Stimulated activated CD8-positive, alpha-beta memory T cell treated with anti-CD3 and anti-CD28 coated beads, Interleukin-4, amount 100 ng/mL, for 1 hour (primary cell): ENCODE measurements at places on chromosomes 16 and 17.

DNA sequence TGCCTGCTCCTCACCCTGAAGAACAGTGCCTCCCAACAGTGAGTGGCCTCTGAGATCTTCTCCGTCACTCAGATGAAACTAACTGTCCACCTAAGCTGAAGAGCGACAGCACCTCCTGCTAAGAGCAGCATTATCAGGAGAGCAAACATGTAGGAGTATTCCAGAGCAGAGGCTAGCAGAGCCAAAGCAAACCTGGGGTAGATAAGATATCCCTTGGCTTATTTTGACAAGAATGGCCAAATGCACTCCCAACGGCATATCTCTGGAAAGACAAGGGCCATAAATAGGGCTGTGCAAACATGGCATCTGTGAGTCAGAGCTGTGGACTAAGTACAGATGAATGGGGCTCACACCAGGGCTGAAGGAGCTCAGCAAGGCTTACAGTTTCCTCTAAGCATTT, 96.3 kb downstream of the NDEL1 start:
- no peak for DNase-seq

GRCh38 chr16:82924075-82924854, 297.5 kb downstream of the CDH13 start:
- DNase-seq = no peak

- no peak for DNase-seq
Measured at GRCh38 chr16:31129568-31130335, 5.8 kb downstream of the PRSS8 start.

DNA sequence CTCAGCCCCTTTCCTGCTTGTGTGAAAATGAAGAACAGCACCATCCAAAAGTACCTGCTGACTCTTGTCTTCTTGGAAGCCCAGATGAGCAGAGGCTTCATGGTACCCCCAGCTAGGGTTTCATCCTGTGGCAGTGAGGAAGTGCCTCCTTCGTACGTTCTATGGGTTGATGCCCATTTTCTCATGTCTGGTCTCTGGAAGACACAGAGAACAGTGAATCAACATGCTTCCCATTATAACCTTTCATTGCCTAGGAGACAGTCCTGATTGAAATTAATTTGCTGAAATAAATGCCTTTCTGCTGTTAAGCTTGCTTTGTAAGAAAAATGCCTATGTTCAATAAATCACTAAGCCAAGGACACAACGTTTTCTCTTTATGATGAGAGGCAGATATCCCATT, 36.5 kb downstream of the RCVRN start:
- no peak for DNase-seq

DNA sequence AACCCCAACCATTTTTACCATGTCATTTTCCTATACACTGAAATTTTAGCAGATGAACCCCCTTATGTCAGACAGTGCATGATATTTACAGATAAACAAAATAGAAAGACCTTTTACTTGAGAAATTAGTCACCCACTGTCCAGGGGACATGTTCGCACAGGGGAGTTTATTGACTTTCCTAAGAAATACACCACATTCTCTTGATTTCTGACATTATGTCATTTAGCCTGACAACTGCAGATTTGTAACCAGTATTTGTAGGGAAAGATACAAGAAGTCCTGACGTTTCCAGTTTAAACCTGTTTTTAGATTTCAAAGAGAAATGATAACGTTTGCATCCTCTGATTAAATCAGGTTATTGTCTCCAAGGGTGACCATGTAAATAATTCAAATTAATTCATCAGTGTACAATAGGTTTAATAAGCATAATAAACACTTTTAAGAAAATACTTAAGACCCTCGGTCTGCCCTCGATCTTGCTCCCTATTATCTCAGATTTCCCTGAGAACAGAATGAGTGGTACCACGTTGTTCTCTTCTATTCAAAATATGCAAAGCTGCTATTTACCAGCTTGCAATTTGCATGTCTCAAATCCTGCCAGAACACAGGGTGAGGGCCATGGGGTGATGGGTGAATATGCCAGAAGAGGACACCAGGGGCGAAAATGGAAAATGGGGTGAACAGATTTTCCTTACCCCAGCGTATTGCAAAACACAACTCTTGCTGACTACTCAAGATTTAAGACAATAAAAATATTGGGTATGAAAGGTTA, 2.1 kb upstream of the LYRM9 start:
- DNase-seq = no peak

- DNase-seq = no peak
Measured at GRCh38 chr16:22018559-22018958, 10.6 kb downstream of the MOSMO start.

- no peak for DNase-seq
Measured at GRCh38 chr17:4664230-4664629, 22.8 kb upstream of the ALOX15 start.

- no peak for DNase-seq
Measured at GRCh38 chr16:50642349-50642748, 38.8 kb downstream of the SNX20 start.

- no peak for DNase-seq
Measured at GRCh38 chr16:24539850-24540601, 660 bp downstream of the RBBP6 start.

GRCh38 chr16:70018254-70018653, 67.1 kb downstream of the CLEC18A start:
- peak; percentile 17 for DNase-seq

- no peak for DNase-seq
Measured at GRCh38 chr16:84920333-84920732, 91.0 kb downstream of the ZDHHC7 start.

GRCh38 chr16:74296104-74296431, 546 bp upstream of the PSMD7 start:
- DNase-seq = no peak

- no peak for DNase-seq
Measured at GRCh38 chr16:71854369-71854948, 8.7 kb downstream of the ATXN1L start.

GRCh38 chr17:14717859-14718258, 417.0 kb downstream of the HS3ST3B1 start:
- no peak for DNase-seq

- no peak for DNase-seq
Measured at GRCh38 chr17:8025176-8025911, 13.5 kb upstream of the ALOX15B start.

DNA sequence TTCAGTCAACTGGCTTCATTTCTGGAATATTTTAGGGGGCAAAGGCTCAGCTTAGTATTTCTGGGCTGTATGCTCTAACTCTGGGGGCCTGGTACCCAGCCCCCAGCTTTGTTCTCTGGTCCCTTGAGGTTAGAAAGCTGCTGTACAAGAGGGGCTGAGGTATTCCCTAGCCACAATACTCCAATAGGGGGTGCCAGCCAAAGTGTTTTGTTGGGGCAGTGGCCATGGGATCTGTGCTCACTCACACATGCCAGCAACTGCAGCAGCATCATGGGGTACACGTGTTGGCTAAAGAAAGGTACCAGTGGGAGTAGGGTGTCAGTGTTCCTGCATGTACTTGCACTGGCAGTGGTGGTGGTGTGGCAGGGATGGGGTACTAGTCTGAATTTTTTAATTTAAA, 257.3 kb downstream of the CA10 start:
- DNase-seq = no peak

DNA sequence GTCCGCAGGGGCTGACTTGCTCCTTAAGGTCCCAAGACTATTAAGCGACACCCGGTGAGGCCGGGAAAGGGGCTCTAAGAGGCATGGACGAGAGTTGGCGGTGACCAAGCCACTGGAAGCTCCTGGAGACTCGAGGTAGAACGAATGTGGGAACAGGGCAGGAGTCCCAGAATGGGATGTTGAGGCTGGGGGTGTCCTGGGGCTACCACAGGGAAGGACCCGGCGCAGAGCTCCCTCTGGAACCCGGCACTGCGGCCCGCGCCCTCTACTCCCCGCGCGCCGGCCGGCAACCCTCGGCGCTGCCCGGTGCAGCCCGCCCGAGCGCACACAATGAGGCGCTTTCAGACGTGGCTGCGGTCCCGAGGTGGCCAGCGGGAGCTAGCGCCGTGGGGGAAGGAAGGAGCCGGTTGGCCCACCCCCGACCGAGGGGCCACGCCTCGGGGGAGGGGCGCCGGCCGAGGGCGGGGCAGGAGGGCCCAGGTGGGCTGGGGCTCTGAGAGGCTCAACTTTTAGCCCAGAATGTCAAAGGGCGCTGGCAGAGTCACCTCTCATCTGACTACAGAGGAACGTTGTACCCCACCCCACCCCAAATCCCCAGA, at the start of gene CHST6:
CHST6 (minus strand) TSS at position 366 of the 599 bp plus-strand sequence. CDS start 15,613 bp downstream, outside the sequence.
- no peak for DNase-seq

DNA sequence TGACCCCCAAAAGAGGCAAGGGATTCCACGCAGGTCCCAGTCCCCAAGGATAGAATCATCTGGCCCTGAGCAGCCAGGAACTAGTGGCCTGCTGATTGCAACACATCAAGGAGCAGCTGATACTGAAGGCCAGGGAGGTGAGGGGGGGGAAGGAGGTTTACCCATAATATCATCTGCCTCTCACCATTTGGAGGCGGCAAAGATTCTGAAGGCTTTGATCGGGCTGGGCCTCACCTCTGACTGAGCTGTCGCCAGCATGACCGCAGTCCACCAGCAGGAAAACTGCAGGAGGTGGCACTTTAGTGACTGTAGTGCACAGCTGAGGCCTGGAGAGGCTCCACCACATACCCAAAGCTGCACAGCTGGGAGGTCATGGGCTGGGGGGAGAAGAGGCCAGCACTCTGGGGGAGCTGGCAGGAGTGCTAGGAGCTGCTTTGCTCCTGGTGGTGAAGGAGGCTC, 20.5 kb upstream of the ITGA3 start:
- DNase-seq = no peak

DNA sequence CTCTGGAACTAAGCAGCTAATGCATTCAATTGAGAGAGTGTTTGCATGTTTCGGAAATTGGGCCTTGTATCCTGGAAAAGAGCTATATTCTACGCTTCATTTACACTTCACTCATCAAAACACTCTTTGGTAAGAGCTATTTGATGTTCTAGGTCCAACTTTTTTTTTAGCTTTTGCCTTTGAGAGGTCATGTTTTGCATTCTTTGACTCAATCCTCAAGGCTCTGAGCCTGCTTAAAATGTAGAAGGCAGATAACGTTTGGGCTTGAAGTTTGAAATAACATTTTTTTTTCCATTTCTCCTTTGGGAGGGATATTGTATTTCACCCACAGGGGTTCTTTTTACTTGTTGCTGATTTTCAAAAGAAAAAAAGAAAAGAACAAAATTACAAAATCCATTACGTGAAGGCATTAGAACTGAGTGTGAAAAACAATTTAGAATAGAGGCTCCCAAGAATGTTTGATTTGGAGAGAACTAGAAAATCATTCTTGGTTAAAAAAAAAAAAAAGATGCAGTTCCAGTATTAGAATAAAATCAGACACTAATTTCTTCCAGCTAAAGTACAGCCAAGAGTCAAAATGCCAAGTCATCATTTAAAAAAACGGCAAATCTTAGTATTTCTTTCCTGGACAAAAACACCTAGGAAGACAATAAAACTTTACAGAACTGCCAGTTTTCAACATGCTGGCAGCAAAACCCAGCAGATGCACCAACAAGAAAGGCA, 268.5 kb downstream of the GRIN2A start:
- DNase-seq = no peak

DNA sequence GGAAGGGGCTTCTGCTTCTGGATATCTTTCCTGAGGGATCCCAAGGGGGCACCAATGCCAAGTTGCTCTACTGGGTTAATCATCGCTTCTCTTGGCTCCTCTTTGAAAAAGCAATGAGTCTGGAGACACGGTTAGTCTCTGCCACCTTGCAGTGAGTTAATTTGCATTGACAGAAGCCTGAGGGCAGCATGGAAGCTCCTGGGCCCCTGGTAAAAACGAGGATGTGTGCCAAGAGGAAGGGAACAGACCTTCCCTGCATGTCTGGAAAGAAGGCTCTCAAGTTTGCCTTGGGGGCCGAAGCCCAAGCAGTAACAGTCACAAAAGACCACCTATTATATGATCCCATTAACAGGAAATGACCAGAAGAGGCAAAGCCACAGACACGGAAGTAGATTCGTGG, 86.7 kb downstream of the IRX5 start:
- no peak for DNase-seq

DNA sequence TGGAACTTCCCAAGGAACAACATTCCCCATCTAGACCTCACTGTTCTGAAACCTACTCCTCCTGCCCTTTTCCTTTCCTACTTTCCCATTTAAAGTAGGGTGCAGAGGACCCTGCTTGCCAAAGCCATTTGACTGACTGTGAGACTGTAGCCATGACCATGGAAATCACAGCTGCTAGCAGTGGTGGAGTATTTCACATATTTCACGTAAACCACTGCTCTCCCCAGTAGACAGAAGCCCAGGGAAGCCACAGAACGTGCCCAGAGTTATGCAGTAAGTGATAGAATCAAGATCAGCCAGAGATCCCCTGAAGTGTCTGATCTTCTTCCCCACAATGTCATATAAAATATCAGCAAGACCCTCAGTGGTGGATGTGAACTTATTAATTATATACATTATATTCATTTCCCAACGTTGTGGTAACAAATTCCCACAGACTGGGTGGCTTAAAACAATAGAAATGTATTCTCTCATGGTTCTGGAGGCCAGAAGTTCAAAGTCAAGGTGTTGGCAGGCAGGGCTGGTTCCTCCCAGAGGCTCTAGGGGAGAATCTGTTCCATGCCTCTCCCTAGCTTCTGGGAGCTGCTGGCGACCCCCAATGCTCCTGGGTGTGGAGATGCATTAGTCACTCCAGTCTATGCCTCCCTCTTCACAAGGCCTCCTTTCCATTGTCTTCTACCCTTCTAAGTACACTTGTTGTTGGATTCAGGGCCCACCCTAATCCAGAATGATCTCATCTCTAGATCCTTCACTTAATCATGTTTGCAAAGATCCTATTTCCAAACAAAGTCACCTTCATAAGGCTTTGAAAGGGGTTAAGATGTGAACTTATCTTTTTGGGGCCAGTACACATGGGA, 20.7 kb upstream of the PRM1 start:
- DNase-seq = no peak

- no peak for DNase-seq
Measured at GRCh38 chr17:57874434-57875289, 24.8 kb upstream of the MRPS23 start.

DNA sequence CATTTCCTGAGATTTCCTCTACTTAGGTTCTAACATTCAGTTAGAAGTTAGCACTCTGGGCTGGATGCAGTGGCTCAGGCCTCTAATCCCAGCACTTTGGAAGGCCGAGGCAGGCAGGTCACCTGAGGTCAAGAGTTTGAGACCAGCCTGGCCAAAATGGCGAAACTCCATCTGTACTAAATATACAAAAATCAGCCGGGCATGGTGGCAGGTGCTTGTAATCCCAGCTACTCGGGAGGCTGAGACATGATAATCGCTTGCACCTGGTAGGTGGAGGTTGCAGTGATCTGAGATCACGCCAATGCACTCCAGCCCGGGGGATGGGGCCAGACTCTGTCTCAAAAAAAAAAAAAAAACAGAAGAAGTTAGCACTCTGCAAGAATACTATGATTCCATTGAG, 1430.9 kb downstream of the CDH11 start:
- no peak for DNase-seq

DNA sequence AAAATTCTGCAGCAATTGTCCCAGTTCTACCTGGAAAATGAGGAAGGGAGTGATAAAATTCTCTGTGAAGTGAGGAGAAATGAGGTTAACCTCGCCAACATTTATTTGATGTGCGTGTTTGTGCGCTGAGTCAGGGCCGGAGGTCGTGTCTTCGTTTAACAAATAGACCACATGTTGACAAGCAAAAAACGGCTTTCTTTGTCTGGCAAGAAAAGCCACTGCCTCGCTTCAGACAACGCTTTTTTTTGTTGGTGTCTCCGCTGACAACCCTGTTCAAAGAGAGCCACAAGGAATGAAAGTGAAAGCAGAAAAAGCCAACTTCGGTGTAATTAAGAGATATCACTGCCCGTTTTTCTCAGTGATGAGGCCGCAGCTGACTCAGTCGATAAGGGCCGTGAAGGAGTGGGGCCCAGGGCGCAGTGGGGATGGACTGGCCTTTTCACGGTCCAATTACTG, 510.6 kb downstream of the CDH13 start:
- DNase-seq = no peak

GRCh38 chr16:57946181-57946801, 24.6 kb downstream of the CNGB1 start:
- DNase-seq = no peak
